ENCODE measurements at places on chromosomes 1 and 21. TPM values are rescaled to one million over a fixed set of nuclear protein-coding genes. Genes with fewer than 3 reads are reported as not detected.

Gene CELA2A
- total RNA-seq, result not detected

Gene ARMH1
- total RNA-seq, result not detected

Gene IQCC
- not detected for total RNA-seq

Gene C4BPA
- total RNA-seq, result not detected

Gene OR10R2
- not detected for total RNA-seq

Gene TMEM79
- total RNA-seq, result not detected

Gene WNT3A
- total RNA-seq, result not detected

Gene C1orf174
- total RNA-seq, result 14.9 TPM

DNA sequence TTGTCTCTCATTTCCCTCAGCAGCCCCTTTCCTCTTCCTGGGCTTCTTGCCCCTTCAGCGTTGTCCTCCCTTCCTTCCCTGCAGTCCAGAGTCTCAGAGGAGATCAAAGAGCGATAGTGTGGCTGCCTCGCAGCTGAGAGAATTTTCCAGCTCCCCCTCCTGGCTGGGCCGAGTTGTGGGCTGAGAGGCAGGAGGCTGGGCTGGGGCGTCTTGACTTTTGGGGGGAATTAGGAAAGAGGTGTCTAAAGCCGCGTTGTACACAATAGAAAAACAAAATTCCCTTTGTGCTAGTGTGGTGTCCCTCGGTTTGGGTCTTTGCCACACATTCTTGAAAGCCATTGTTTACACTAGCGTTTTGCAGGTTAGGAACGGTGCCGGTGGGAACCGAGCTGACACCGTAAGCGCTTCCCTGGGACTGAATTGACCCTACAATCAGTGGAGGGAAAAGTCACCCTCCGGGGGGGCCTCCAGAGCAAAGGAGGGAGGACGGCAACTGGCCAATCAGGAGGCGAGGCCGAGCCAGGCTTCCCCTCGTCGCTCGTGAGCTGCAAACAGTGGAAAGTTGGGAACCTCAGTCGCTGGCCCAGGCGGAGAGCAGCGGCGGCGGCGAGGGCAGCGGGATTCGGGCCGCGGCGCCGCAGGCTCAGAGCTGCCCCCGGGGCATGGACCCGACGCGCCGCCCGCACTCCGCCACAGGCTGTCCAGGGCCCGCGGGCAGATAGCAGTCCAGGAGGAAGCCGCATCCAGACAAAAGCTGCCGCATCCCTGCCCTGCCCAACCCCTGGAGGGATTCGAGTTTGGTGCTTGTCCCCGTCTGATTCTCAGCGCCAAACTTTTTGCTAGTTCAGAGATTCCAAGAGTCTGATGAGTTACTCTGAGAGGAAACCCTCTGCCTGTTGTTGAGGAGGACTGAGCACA, at the start of gene HMCN1:
Gene HMCN1, plus strand, starts transcription at position 574 of the 918 bp plus-strand sequence. CDS start 389 bp downstream, outside the sequence.
- DNase-seq, result peak; percentile 91
- H3K27me3 ChIP-seq, result no peaks in the 10 kb centered on the region
- H3K27ac ChIP-seq, result peak within 1 kb of the TSS; percentile 95
- H3K4me3 ChIP-seq, result peak within 1 kb of the TSS; percentile 84
- H3K36me3 ChIP-seq, result no peaks in the 10 kb centered on the region

DNA sequence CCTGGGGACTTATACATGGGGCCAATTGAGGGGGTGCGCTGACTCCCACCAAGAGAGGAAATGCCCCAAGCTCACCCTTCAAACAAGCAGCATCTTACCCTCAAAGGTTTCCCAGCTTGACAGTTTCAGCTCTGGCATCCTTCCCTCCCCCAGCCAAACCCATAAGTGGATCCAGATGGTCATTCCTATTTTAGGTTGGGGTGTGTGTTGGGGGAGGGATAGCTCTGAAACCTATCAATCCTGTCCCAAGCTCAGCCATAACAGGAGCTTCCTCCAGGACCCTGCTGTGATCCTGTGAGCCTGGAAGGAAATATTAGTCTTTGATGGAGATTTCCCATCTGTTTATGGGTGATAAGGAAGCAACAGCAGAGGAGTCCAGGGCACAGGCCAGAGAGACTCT, 3.4 kb upstream of the TMEM222 start:
- no peak overlapping the region for H3K4me3 ChIP-seq
- no peak overlapping the region for H3K27ac ChIP-seq
- H3K36me3 ChIP-seq, result no peaks in the 10 kb centered on the region
- peaks cover 7% of the 10 kb centered on the region for H3K4me1 ChIP-seq

GRCh38 chr21:15433091-15433490, 296.7 kb upstream of the USP25 start:
- H3K27me3 ChIP-seq, result no peaks in the 10 kb centered on the region
- no peaks in the 10 kb centered on the region for H3K4me1 ChIP-seq
- no peak overlapping the region for H3K4me3 ChIP-seq
- H3K36me3 ChIP-seq, result no peaks in the 10 kb centered on the region

DNA sequence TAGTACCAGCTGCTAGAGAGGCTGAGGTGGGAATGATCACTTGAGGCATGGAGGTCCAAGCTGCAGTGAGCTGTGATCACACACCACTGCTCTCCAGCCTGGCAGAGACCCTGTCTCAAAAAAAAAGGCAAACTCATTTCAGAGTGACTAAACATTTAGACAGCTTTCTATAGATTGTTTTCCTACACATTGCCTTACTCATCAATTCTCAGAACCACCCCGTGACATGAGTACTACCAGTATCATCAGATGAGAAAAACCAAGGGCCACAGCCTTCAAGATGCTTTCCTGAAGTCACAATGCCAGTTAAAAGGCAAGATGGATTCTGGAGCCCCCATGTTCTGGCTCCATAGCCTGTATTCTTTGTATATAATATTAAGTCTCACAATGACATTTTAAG, 22.4 kb upstream of the SMPDL3B start:
- peaks cover 31% of the 10 kb centered on the region for H3K36me3 ChIP-seq
- H3K4me3 ChIP-seq, result no peak overlapping the region
- no peaks in the 10 kb centered on the region for H3K4me1 ChIP-seq
- no peak overlapping the region for H3K27ac ChIP-seq
- no peaks in the 10 kb centered on the region for H3K27me3 ChIP-seq

DNA sequence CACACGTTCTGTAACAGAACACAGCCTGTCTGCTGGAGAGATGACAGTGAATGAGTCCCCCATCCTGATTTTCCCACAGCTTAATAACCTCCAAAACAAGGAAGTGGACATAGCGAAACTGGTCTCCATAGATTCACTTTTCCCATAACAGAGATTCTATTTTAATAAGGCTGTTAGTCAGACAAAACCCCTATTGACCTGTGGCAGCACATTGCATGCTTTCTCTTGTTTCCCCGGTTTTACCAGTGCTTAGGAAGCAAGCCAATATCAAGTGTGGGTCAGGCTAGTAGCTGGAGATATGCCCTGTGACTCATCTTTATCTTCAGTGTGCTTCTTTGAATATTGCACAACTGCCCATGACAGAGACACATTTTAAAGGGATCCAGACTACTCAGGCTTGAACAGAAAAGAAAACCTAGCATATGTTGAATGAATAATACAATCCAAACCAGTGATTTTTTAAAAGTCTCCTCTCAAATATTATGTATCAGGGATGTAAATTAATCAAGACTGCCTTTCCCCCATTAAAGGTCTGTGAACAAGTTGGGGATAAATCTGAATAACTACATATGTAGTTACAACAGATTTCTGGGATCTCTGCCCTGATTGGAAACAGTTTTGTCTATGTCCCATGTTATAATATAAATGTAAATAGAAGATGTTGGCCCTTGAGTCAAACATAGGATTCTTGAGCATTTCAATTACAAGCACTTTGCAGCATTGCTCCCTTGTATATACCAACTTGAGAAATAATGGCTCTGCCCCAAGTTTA, 11.9 kb upstream of the CLDN8 start:
- no peak overlapping the region for H3K4me3 ChIP-seq
- no peak overlapping the region for H3K27ac ChIP-seq
- no peak for DNase-seq
- no peaks in the 10 kb centered on the region for H3K4me1 ChIP-seq
- no peaks in the 10 kb centered on the region for H3K27me3 ChIP-seq

DNA sequence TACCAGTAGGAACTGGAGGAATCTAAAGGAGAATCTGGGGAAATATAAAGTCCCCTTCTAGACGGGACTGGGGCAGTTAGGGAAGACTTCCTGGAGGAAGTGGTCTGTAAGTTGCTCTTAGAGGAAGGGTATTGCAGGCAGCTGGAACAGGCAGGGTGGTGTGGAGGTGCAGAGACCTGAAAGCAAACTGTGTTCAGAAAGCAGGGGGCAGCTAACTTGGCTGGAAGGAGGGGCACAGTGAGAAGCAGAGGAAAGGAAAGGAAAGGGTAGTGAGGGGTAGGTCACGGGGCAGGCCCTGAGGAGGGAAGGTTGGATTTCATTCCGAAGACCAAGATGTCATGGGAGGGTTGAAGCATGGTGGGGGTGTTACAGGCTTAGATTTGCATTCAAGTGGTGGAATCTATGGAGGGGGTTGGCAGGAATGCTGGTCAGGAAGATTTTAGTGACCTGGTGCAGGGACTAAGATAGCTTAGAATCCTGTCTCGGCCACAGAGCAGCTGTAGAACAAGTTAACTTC, 240.7 kb downstream of the FOXD2 start:
- peaks cover 2% of the 10 kb centered on the region for H3K4me1 ChIP-seq
- DNase-seq, result peak; percentile 38
- H3K27ac ChIP-seq, result no peak overlapping the region
- no peaks in the 10 kb centered on the region for H3K27me3 ChIP-seq

- no peaks in the 10 kb centered on the region for H3K27me3 ChIP-seq
- DNase-seq, result no peak
- peaks cover 51% of the 10 kb centered on the region for H3K4me1 ChIP-seq
- no peaks in the 10 kb centered on the region for H3K36me3 ChIP-seq
- H3K27ac ChIP-seq, result peak overlapping the region; percentile 83
Measured at GRCh38 chr1:12407050-12407961, 177.5 kb downstream of the VPS13D start.

GRCh38 chr1:109252893-109253802, 3.8 kb downstream of the CELSR2 start:
- peak overlapping the region; percentile 8 for H3K4me3 ChIP-seq
- no peaks in the 10 kb centered on the region for H3K36me3 ChIP-seq
- H3K27me3 ChIP-seq, result no peaks in the 10 kb centered on the region
- no peak for DNase-seq

GRCh38 chr1:110083866-110084226, 13.4 kb upstream of the ALX3 start:
- H3K36me3 ChIP-seq, result no peaks in the 10 kb centered on the region
- H3K4me1 ChIP-seq, result no peaks in the 10 kb centered on the region
- H3K27ac ChIP-seq, result peak overlapping the region; percentile 75
- DNase-seq, result no peak
- H3K4me3 ChIP-seq, result peak overlapping the region; percentile 78

DNA sequence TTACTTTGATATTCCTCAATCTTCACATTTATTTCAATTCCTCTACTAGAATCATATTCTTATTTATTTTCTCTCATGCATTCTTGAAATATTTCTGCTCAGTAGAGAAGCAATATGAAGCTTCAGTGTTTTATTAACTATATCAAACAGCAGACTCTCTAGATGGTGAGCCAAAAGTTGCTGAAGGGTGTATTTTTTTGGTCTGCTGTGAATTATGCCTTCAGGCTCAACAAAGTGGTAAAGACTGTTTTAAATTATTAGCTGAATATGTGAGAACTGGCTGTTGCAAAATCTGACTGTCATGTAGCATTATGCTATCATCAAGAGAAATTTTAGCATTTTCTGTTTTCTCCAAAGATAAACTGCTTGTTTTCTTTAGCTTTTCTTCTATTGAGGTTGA, 24.9 kb upstream of the CDC42BPA start:
- no peaks in the 10 kb centered on the region for H3K36me3 ChIP-seq
- no peak overlapping the region for H3K4me3 ChIP-seq
- DNase-seq, result no peak

DNA sequence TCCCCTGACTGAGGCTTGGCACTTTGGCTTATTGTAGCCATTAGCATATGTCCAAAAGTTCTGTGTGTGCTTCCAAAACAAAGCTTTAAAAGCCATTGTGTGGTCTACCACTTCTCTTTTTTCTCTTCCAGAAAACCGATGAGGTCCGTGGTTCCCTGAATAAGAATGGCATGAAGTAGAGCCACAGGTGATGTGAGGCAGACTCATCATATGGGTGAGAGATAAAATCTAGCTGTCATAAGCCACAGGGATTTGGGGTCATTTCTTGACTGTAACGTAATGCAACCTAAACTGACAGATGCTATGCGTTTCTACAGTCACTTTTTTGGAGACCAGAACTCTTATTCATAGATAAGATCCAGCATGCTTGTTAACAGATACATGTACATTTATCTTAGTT, 7.0 kb upstream of the GREM2 start:
- DNase-seq, result no peak
- H3K4me1 ChIP-seq, result no peaks in the 10 kb centered on the region
- no peak overlapping the region for H3K27ac ChIP-seq
- no peaks in the 10 kb centered on the region for H3K27me3 ChIP-seq
- no peaks in the 10 kb centered on the region for H3K36me3 ChIP-seq

DNA sequence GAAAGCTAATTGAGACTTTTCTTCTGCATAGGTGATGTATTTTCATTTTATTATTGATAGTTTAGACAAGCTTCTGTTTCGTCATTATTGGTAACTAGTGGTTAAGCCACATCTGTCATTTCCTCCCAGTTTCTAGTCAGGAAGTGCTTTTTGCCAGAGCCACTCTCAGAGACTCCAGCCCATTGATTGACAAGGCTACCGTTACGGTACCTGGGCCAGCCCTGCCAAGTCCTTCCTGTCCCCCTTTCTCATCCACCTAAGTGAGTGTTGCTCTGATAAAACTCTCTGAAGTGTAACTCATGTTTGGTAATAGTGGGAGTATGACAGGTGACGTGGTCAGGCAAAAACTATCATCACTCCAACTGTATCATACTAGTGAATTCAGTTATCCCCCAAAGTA, 29.6 kb upstream of the AGL start:
- no peak overlapping the region for H3K27ac ChIP-seq
- no peaks in the 10 kb centered on the region for H3K36me3 ChIP-seq
- no peaks in the 10 kb centered on the region for H3K27me3 ChIP-seq
- DNase-seq, result no peak
- H3K4me1 ChIP-seq, result no peaks in the 10 kb centered on the region

- H3K4me3 ChIP-seq, result no peak overlapping the region
- no peak for DNase-seq
- no peaks in the 10 kb centered on the region for H3K36me3 ChIP-seq
- H3K27me3 ChIP-seq, result no peaks in the 10 kb centered on the region
- peaks cover 21% of the 10 kb centered on the region for H3K4me1 ChIP-seq
- no peak overlapping the region for H3K27ac ChIP-seq
Measured at GRCh38 chr21:46079352-46080170, 18.4 kb upstream of the COL6A2 start.

- H3K36me3 ChIP-seq, result no peaks in the 10 kb centered on the region
- H3K4me1 ChIP-seq, result no peaks in the 10 kb centered on the region
- H3K27ac ChIP-seq, result no peak overlapping the region
- H3K27me3 ChIP-seq, result no peaks in the 10 kb centered on the region
Measured at GRCh38 chr1:84386716-84387479, 11.4 kb upstream of the DNASE2B start.

DNA sequence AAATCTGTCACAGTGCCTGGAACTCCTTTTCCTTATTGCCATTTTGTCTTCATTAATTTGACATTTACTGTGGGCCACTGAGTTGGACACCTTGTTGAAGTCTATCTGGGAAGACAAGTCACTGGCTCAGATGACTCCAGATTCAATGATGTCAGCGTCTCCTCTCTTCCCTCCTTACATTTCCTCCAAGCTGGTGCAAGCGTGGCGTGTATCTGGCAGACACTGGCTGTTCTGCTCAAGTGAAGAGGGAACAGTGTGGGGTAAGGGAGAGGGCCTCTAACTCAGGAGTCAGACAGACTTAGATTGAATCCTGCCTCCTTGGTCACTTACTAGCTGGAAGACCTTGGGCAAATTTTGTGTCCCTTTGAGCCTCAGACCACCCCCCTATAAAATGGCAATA, 8.7 kb upstream of the ZNF691 start:
- no peaks in the 10 kb centered on the region for H3K27me3 ChIP-seq
- no peak overlapping the region for H3K4me3 ChIP-seq
- no peaks in the 10 kb centered on the region for H3K36me3 ChIP-seq
- DNase-seq, result no peak

All from ascending aorta (tissue), 2 donors.